Fibroblast of pulmonary artery (primary cell): ENCODE measurements at places on chromosomes 3 and 15.

DNA sequence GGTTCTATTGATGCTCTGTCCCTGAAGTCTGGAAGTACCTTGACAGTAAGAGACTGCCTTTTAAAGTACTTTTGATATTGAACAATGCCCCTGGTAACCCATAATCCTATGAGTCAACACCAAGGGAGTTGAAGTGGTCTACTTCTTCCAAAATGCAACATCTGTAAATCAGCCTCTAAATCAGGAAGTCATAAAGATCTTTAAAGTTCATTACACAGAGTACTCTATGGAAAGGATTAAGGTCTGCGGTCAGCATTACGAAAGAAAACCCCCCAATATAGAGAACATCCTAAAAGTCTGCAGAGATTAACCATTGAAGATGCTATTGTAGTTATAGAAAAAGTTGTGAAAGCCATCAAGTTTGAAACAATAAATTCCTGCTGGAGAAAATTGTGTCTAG is 52.7 kb upstream of the CMC1 start:
- DNase-seq = no peak

DNA sequence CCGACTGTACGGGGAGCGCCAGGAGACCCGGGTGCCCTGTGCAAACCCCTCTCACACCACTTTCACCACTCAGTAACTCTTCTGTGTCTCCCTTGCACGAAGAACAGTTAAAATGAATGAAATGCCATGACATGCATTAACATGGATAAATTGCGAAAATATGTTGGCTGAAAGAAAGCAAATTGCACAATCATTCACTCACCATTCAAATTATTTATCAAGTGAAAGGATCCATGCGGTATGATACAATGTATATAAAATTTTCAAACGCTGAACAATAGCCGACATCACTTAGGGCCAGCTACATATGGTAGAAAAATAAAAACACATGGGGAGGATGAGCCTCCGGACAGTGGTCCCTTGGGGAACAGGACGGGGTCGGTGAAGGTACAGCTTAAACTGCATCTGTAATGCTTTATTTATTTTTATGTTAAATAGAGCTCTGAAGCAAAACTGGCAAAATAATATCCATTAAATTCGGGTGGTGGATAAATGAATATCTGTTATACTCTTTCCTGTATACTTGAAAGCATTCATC is 45.9 kb downstream of the SLC12A8 start:
- DNase-seq = peak; percentile 56

- DNase-seq = peak; percentile 34
Measured at GRCh38 chr3:47024932-47025331, 45.5 kb downstream of the NBEAL2 start.

DNA sequence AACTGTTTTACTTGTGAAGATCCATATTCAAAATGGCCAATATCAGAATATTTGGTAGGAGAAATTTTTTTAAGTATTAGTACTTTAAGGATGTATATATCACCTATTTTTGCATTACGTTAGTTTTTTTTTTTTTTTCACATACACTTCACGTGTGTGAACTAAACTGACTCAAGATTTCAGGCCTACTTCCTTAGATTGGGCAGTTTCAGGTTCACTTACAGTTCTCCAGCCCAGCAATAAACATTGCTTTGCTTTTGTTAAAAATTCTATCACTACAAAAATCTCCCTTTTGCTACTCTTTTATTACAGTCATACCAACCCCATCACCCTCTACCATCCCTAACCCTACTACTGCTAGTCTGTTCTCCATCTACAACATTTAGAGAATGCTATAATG is 183.6 kb downstream of the KCNH8 start:
- no peak for DNase-seq

GRCh38 chr15:87492321-87492720 is 764.2 kb downstream of the NTRK3 start:
- DNase-seq = no peak

- no peak for DNase-seq
Measured at GRCh38 chr15:94523873-94524272, 292.5 kb downstream of the MCTP2 start.

- no peak for DNase-seq
Measured at GRCh38 chr3:182651461-182651860, 141.8 kb upstream of the ATP11B start.

DNA sequence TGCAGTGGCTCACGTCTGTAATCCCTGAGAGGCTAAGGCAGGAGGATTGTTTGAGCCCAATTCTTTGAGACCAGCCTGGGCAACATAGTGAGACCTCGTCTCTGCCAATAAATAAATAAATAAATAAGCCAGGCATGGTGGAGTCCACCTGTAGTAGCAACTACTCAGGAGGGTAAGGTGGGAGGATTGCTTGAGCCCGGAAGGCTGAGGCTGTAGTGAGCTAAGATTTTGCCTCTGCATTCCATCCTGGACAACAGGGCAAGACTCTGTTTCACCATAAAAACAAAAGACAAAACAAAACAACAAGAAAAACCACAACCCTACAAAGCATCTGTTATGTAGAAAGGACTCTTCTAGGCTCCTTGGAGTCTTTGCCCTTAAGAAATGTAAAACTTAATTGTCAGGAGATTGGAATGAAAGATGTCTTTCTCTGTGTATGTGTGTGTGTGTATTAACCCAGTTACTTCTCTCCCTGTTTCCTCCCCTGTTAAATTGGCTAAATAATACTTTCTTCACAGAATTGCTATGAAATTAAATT is 9.5 kb downstream of the NECTIN3 start:
- peak; percentile 42 for DNase-seq

DNA sequence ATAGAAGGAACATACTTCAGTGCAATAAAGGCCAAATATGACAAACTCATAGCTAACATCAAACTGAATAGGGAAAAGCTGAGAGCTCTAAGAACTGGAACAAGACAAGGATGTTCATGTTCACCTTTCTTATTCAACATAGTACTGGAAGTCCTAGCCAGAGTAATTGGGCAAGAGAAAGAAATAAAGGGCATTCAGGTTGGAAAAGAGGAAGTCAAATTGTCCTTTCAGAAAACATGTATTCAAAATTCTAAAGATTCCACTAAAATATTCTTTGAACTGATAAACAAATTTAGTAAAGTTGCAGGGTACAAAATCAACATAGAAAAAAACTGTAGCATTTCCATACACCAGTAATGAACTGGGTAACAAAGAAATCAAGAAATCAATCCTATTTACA is 12.2 kb upstream of the ZNF197 start:
- DNase-seq = no peak

GRCh38 chr3:50611464-50612233 is at the start of gene CISH:
TSS of gene CISH (minus strand) at chr3:50611774. CDS start at chr3:50611650, 124 bp downstream.
- DNase-seq = peak; percentile 97

- DNase-seq = peak; percentile 11
Measured at GRCh38 chr15:26628879-26629529, 143.9 kb downstream of the GABRB3 start.

DNA sequence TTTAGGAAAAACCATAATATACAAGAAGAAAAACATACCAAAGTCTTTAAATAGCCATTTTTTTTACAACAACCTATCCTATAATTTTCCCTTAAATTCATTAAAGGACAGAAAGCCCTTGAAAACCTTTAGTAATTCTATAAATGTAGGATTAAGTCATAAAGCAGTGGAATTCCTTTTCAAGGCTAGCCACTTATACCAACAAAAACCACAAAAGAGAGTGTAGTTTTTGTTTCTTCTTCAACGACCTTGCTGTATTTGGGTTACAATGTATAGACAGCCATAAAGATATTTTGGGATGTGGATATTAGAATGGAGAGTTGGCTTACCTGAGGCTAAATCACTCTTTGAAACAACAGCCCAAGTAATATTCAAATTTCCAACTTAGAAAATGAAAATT is 296.6 kb upstream of the CDIN1 start:
- DNase-seq = no peak

DNA sequence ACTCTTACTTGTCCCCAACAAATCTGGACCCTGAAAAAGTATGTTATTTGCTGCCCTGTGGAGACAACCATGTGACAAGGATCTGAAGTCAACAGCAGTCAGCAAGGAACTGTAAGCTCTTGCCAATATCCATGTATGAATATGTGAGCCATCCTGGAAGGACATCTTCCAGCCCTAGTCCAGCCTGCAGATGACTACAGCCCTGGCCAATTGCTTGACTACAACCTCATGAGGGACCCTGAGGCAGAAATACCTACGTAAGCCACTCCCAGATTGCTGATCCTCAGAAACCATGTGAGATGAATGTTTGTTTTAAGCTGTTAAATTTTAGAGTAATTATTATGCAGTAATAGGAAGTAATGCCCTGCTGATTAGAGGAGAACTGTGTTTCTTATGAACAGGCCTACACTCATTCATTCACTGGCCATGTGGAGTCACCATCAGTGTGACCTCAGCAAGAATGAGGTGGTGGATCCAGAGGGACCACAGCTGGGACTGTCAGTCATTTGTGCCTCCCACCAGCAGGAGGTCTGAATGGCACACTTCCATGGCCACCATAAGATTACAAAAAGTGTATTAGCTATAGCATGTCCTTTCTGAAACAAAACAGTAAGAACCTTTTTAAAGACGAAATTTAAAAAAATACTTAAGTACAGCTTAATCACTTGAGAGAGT is 92.6 kb downstream of the TFDP2 start:
- DNase-seq = no peak

DNA sequence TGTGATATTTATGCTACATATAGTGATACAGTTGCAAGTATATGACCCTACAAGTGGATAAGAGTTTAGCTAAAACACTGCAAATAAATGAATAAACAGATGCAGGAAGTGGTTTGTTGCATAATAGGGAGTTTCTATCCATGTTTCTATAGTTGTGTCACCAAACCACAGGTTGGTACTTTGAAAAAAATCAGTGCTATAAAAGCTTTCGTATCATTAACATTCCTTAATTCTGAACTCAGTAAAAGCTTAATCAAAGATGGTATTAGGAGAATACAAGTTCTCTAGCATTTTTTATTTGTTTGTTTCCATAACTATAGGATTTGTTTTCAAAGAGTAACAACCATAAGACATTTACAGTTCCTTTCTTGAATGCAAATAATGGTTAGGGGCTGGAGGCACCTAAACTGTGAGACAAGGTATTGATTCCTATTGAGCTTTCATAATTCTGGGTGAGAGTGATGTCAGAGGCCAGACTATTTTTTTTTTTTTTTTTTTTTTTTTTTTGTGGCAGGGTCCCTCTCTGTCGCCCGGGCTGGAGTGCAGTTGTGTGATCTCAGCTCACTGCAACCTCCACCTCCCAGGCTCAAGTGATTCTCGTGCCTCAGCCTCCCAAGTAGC is 29.6 kb downstream of the CPOX start:
- DNase-seq = peak; percentile 66

GRCh38 chr15:83398626-83399025 is 48.5 kb upstream of the SH3GL3 start:
- DNase-seq = peak; percentile 29

DNA sequence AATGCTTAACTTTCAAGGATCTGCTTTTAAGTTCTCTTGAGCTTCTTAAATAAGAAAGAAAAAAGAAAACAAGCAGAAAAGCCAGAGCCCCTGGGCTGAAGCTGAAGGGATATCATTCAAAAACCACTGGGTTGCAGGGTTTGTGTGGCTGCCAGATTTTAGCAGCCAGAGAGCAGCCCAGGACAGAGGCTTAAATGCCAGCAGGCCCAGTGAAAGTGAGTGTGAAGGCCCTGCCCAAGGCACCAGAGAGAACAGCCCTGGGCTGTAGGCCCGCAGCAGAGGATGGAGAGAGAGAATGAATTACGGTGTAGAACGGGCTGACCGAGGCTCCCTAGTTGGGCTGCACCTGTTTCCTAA is 106.3 kb upstream of the BOC start:
- DNase-seq = no peak

- no peak for DNase-seq
Measured at GRCh38 chr3:184037816-184038215, 6.3 kb downstream of the HTR3D start.

- DNase-seq = no peak
Measured at GRCh38 chr3:11132861-11133260, 21.4 kb upstream of the HRH1 start.

GRCh38 chr15:50353251-50353974 is 1.6 kb downstream of the GABPB1 start:
- DNase-seq = peak; percentile 90

- no peak for DNase-seq
Measured at GRCh38 chr3:123392368-123392767, 56.5 kb downstream of the ADCY5 start.

GRCh38 chr15:89486726-89487050 is 9.7 kb downstream of the RHCG start:
- no peak for DNase-seq

DNA sequence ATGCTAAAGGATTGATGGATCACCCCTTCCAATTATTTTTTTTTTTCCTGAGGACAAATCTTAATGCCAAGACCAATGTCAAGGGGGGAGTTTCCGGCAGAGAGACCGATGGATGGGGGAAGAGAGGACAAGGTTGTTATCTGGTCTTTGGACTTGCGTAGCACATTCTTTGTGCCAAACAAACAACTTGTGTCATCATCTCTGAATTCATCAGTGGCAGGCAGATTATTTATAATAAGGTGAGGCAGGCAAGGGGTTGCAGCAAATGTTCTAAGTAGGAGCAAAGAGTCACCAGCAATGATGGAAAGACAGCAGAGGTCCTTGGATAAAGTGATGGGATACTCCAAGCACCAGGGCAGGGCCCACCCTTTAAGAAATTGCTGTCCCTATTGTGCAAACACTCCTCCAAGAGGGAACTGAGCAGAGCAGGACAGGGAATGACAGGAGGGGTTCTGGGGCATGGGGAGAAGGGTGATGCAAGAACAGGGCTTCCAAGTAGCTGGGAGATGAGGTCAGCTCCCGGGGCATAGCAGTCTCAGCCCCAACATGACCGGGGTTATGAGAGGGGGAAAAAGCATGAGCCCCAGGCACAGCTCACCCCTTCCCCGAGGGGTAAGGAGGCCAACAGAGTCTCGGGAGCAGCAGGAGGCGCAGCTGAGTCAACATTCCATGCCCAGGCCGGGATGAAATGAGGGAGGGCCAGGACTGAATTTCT is 57.4 kb downstream of the ANXA2 start:
- no peak for DNase-seq

DNA sequence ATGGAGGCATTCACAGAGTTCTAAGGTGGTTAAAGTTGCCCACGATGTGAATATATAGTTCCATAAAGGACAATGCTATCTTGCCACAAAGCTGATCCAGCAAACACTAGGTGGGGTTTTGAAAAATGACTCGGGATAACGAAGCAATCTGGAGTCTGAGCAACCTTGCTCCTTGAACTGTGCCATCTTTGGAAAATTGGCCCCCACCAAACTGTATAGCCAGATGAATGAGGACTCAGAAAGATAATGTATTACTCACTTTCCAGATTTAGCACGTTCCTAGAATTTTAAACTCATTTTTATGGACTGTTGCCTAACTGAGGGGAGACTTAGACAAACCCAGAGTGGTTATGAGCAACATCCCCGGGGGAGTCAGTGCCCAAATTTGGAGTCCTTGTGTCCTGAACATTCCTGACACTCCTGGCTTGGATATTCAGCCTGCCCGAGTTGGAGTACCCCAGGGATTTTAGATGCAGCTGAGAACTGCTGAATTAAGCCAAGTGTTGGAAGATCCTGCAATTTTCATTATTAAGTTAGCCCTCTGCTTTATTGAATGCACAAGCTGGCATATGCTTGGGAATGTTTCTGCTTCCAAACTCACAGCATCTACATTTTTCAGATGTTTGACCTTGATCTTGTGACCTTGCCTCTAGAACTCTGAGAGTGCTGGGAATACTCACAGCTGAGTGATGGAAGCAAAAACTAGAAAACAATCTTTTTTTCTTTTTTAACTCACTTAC is 8.8 kb upstream of the MAGI1 start:
- peak; percentile 90 for DNase-seq
